ENCODE measurements at places on chromosomes 3 and 15.

DNA sequence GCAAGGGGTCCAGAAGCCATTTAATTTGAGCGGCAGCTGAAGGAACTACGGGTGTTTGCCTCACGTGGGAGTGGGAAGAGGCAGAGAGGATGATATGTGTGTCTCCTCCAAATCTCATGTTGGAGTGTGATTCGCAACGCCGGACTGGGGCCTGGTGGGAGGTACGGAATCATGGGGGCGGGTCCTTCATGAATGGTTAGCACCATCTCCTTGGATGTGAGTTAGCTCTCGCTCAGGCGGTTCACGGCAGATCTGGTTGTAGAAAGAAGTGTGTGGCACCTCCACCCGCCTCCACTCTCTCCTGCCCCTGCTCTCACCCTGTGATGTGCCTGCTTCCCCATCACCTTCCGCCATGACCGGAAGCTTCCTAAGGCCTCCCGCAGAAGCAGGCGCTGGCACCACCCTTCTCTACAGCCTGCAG, 25.4 kb downstream of the XXYLT1 start:
- no peak for DNase-seq

GRCh38 chr15:39695793-39696192, 86.8 kb downstream of the FSIP1 start:
- no peak for DNase-seq

GRCh38 chr3:31314258-31314657, 218.5 kb upstream of the STT3B start:
- DNase-seq: no peak

DNA sequence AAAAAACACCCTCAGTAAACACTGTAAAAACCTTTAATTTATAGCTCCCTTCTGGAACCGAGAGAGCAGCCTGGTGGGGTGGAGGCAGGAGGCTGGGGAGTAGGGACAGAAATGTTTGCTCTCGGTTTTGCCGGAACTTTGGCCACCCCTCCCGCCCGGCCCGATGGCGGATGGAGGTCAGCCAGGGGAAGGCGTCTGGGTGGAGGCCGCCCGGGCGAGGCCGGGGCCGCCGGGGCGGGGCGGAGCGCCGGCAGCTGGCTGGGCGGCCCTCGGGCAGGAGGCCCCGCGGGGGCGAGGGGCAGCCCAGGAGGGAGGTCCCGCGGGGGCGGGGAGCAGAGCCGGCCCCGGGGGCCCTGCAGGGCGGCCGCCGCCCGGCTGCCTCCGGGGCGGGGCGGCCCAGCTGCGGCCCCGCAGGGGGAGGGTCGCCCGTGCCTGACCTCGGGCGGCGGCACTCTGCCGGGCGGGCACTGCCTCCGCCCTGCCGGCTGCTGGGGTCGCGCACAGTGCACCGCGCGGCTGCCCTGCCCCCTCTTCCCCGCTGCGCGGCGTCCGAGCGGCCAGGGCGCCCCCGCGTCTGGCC, 829 bp upstream of the SKIL start:
- DNase-seq: peak; percentile 89

DNA sequence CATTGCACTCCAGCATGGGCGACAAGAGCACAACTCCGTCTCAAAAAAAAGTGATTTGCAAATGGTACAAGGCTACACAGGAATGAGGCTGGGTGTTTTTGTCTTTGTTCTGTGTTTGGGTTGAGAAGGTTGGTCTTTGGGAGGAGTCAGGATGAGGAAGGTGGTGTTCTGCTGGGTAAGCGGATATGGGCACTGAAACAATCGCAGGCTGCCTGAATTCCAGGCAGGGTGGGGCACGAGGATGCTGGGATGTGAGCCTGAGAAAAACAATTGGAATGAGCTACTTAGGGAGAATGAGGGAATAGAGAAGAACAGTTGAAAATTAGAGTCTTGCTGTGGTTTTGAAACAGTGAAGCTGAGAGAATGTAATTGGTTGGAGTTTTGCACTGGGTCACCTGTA, 51.6 kb downstream of the ZBTB38 start:
- no peak for DNase-seq

DNA sequence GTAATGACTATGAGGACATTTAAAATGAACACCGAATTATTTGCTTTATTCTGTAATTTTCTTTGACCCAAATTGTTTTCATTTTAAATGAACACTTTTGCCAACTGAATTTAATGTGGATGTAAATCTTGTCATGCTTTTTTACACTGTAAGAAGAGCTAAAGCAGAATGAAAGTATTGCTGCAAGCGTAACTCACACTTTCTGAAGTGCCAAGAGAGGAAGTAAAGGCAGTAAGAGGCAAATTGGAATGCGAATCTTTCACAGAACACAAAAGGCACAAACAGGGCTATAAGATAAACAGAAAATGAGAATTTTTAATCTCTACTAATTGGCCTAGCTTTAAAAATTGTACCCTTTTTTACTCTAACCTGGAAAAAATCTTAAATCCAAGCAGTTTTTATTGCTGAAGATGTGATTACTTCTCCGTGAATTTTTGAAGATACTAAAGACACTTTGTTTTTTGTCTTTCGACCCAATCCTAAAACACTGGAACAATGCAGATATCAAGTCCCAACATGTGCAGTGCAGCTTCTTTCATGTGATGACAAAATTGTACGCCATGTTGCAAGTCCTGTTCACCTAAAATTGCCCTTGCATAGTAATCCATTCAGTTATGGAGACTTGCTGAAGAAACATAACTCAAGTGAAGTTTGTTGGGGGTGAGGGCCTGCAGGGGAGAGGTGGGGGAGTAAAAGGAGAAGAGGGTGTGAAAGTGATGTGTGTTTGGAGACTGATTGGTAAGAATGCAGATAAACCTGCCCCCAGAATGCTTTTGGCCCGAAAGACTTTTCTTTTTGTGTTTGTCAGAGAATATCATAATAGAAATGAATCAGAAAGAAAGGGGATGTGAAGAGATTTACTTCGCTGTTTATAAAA, 1.4 kb downstream of the ARID3B start:
- peak; percentile 49 for DNase-seq

- DNase-seq: no peak
Observed at GRCh38 chr3:127306361-127307111, 18.7 kb upstream of the PRR20G start.

- DNase-seq: no peak
Observed at GRCh38 chr3:125024817-125025216, 31.0 kb downstream of the HEG1 start.

DNA sequence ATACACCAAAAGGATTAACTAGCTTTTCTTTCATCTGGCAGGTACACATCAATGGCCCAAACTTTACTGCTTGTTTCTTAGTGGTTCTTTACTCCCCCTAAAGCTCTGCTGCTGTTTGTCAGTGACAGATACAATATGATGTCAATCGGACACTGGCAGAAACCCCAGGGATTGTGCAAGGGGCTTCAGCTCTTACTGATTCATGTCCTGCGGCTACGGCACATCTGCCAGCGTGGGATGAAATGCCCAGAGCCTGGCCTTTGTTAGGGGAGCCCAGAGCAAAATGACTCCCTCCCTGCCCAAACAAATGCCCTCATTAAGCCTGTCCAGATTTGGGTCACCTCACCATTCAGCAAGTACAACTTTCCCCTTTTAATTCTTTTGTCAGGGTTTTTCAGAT, 28.3 kb downstream of the SRP14 start:
- peak; percentile 43 for DNase-seq

GRCh38 chr3:95629802-95630201, 1184.6 kb upstream of the EPHA6 start:
- no peak for DNase-seq

- DNase-seq: no peak
Observed at GRCh38 chr3:128351546-128351945, 115.1 kb downstream of the DNAJB8 start.

- no peak for DNase-seq
Observed at GRCh38 chr15:40003116-40003916, 35.7 kb downstream of the SRP14 start.

- DNase-seq: peak; percentile 80
Observed at GRCh38 chr3:147699175-147699838, 290.1 kb downstream of the ZIC1 start.

GRCh38 chr3:9826815-9827573, 16.8 kb downstream of the RPUSD3 start:
- DNase-seq: peak; percentile 21

DNA sequence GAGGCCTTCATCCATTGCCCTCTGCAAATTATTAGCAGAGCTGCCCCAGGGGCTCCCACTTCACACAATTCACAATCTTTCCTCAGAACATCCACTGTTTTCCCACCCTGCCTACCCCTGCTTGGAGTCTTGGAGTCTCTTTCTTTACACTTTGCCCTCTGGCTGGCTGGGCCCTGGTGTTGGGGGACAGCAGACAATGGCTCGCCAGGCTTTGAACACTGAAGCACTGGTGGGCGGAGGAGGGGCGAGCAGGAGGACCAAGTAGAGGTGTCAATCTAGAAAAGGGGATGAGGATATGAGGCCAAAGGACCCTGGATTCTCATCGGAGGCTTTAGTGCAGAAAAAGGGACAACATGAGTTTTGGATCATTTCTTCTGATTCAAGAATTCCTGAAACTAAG, 212.0 kb downstream of the NR1D2 start:
- DNase-seq: no peak

GRCh38 chr3:46705022-46705530, 3.9 kb downstream of the TMIE start:
- DNase-seq: peak; percentile 79

- peak; percentile 75 for DNase-seq
Observed at GRCh38 chr15:90086868-90087268, 15.4 kb downstream of the IDH2 start.

DNA sequence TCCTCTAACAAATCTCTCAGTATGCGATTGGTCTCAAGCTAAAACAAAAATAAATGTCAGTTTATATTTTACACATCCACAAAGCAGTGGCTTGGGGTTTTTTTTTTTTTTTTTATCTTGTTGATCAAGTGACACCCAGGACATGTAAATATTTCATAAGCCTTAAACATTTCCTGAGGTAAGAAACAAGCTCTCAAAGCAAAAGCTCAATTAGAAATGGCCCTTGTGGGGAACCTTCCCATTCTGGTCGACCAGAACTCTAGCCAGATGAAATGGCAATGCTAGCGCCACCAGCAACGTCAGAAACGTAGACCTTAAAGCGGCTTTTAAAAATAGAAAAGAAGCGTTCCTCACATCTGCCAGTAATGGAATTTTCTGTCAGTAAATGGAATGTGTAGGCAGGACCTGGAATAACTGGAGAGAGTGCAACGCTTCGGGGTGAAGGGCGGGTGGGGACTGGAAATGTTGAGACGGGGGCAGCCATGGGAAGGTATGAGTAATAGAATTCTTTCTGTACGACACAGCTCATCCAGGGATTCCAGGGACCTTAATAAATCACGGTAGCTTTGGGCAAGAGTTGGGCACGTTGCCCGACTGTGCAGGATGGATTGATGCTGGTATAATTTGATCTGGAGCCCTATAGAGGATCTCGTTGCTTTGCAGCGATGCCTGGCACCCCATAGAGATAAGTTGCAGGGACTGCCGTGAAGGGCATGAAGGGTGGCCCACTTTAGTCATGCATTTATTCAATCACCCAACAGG, 44.4 kb downstream of the BTD start:
- no peak for DNase-seq

- no peak for DNase-seq
Observed at GRCh38 chr3:112721231-112721630, 80.3 kb upstream of the CCDC80 start.

DNA sequence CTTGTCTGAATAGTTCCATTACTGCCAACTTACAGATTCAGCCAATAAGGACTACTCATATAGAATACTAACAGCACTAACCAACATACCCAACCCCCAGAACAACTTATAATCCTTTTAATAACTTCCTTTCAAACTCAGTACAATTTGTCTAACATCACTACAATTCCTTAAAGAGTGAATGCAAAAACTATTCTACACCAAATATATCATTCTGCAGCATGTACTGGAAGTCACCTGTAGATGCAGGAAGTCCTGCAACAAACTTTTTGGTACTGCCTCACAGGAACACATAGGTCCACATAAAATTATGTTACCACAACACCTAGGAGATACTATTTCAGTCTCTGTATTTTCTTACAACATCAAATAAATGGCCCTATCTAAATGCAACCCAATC, 2.1 kb downstream of the CCNL1 start:
- no peak for DNase-seq

DNA sequence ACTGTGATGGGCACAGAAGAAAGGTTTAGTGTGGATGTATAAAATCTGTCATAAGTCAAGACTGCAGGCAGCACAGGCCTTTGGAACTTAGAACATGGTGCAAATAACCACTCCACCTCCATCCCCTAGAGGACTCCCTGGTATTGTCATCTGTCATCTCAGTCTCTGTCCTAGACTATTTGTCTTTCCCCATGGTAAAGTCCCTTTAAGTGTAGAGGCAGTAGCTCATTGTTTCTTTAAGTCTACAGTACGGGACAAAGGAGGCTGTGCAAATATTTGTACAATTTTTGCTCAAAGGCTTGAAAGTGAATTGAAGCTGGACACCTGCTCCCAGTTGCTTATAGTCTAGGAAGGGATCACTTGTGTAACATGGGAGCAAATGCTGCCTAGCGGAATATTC, 3.2 kb upstream of the PXYLP1 start:
- no peak for DNase-seq

DNA sequence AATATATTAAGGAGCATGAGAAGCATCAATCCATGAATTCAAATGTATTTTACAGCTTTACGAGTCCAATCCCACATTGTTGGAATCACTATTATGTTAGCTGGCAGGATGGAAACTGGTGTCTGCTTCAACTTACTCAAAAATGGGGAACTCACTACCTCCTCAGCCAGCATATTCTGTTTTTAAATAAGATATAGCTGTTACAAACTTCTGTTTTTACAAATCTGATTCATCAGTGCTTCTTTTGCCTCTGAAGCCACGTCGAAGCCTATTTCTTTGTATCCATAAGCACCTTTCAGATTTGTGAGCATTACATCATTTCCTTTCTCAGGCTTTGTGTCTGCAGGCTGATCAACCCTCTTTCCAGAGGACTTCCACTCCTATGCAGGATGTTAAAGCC, 105.9 kb downstream of the TPRG1 start:
- peak; percentile 88 for DNase-seq

- peak; percentile 43 for DNase-seq
Observed at GRCh38 chr3:52934630-52935530, 37.5 kb upstream of the STIMATE start.

DNA sequence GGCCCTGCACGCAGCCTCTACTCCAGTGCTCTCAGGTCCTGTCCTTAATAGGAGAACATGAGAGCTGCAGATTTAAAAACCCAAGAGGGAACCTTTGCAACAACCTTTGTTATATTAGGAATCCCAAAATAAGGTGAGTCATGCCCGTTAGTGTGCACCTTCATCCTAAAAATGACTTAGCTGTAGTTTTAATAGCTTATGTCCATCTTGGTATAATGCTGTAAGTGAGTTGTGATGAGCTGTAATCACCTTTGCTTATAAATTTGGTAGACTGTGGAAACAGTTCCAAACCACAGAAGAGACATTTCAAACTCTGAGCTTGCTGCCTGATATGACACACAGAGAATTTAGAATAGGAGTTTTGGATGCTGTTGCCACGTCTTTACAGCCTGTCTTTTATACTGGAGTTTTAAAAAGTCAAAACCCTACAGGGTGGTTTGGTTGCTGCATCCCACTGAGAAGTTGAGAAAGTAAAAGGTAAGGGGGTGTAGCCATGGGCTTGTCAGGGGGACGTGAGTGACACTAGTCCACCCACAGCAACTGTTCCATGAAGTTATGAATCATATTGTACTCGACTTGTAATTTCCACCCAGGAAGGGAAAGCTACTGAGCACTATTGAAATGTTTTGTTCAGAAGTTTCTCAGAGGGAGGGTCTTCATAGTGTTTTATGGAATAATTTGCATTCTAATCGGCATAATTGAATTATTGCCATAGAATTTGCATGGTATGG, 27.4 kb upstream of the CD47 start:
- peak; percentile 25 for DNase-seq

Measured in suppressor macrophage (primary cell).